PC-3 (cell line): ENCODE measurements at places on chromosomes 16 and 17. TPM values are rescaled to one million over a fixed set of nuclear protein-coding genes. Genes with fewer than 3 reads are reported as not detected.
A peak's percentile ranks its signal among the peaks of the same experiment; 100 is the strongest.

- DNase-seq = peak; percentile 6
Measured at GRCh38 chr16:10609402-10609774, 29.0 kb upstream of the EMP2 start.

- DNase-seq = peak; percentile 78
Measured at GRCh38 chr17:75557075-75557851, 30.3 kb upstream of the MYO15B start.

GRCh38 chr17:79870540-79870939 is 31.3 kb upstream of the CBX4 start:
- DNase-seq = no peak

GRCh38 chr16:31215287-31216162 is 1.4 kb downstream of the PYDC1 start:
- peak; percentile 57 for DNase-seq

- no peak for DNase-seq
Measured at GRCh38 chr17:33967608-33968349, 287.3 kb upstream of the CCL2 start.

The GDE1 gene
- total RNA-seq = 45.6 and 50.7 TPM in 2 replicates

The OR1A1 gene
- total RNA-seq = not detected in 2 replicates

The SMTNL2 gene
- total RNA-seq = not detected in 2 replicates

The PLA2G10 gene
- 0.22 TPM in 1 of 2 replicates, not detected in the other for total RNA-seq

The TMED6 gene
- total RNA-seq = not detected in 2 replicates

The SLC13A2 gene
- not detected in 2 replicates for total RNA-seq

The CACNA1G gene
- 0.04 and 0.12 TPM in 2 replicates for total RNA-seq
